ENCODE measurements at places on chromosomes 13 and 19.

GRCh38 chr13:38365661-38366060 lies 16.0 kb downstream of the UFM1 start:
- H3K36me3 ChIP-seq: peaks cover 23% of the 10 kb centered on the region
- H3K4me3 ChIP-seq: no peak overlapping the region
- DNase-seq: no peak
- no peaks in the 10 kb centered on the region for H3K27me3 ChIP-seq
- H3K27ac ChIP-seq: no peak overlapping the region

DNA sequence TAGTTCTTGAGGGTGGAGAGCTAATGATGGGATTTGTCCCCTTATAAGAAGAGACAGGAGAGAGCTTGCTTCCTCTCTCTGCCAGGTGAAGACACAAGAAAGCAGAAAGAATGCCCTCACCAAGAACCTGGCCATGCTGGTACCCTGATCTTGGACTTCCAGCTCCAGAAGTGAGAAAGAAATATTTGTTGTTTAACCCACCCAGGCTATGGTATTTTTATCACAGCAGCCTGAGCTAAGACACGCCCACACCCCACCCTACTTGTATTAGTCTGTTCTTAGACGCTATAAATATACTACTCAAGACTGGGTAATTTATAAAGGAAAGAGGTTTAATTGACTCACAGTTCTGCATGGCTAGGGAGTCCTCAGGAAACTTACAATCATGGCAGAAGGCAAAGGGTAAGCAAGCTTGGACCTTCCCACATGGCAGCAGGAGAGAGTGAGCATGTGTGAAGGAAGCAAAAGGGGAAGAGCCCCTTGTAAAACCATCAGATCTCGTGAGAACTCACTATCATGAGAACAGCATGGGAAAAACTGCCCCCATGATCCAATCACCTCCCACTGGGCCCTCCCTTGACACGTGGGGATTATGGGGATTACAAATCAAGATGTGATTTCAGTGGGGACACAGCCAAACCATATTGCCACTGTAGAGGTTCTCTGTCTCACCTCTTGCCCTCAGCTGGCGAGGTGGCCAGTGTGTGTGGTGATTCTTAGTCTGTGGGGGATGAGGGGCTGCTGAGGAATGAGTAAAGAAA lies 57.4 kb upstream of the RCBTB2 start:
- H3K4me3 ChIP-seq: no peak overlapping the region
- H3K4me1 ChIP-seq: peaks cover 1% of the 10 kb centered on the region

- peaks cover 31% of the 10 kb centered on the region for H3K4me1 ChIP-seq
- H3K4me3 ChIP-seq: no peak overlapping the region
- no peaks in the 10 kb centered on the region for H3K36me3 ChIP-seq
- DNase-seq: no peak
These were observed 21.4 kb downstream of the CFAP97D2 start for GRCh38 chr13:114200399-114200911.

- no peaks in the 10 kb centered on the region for H3K36me3 ChIP-seq
- H3K27me3 ChIP-seq: no peaks in the 10 kb centered on the region
- no peak for DNase-seq
- H3K4me3 ChIP-seq: no peak overlapping the region
- no peak overlapping the region for H3K27ac ChIP-seq
These were observed 41.1 kb downstream of the ZNF729 start for GRCh38 chr19:22327321-22327720.

- H3K36me3 ChIP-seq: no peaks in the 10 kb centered on the region
- H3K4me1 ChIP-seq: no peaks in the 10 kb centered on the region
- no peak overlapping the region for H3K4me3 ChIP-seq
- DNase-seq: no peak
These were observed 4.9 kb upstream of the CLDN10 start for GRCh38 chr13:95547531-95548167.

GRCh38 chr13:41609828-41610227 lies 152.5 kb downstream of the RGCC start:
- no peak overlapping the region for H3K4me3 ChIP-seq
- no peak for DNase-seq
- peaks cover 57% of the 10 kb centered on the region for H3K36me3 ChIP-seq
- no peaks in the 10 kb centered on the region for H3K27me3 ChIP-seq
- H3K4me1 ChIP-seq: no peaks in the 10 kb centered on the region

DNA sequence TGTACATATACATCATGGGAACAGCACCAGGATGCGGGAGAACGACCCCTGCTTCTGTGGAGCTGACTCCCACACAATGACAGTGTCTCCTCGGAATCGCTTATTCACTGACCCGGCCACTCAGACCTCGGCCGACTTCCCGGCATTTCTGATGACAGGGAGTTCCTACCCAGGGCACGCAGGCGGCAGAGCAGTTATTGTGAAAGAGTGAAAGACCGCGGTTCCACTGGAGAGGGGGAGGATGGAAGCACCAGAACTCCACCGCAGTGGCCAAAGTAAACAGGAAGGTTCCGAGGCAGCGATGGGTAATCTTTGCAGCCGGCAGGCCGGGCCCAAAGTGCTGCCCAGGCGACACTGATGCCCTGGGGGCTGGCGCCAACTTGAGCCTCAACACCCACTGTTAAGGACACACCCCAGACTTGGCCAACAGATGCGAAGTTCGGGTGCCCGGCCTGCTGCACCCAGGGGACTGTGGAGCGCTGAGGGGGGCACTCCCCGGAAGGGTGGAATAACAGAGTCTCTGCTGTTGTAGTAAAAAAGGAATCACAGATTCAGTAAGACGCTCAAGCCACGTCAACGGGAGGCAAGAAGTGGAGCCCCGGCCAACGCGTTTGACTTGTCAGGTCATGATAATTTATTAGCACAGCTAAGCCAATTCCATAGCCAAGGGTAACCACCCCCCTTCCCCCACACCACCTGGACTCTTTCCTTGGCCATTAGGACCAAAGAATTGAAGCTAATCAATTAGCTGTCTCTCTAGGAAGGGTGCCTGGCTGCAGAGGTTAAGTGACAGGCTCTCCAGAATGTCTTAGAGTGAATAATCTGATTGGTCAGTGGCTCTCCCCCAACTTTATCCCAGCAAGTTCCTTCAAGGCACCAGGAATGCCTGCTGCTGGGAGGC lies 5.8 kb downstream of the MLLT1 start:
- no peaks in the 10 kb centered on the region for H3K27me3 ChIP-seq
- H3K4me1 ChIP-seq: peaks cover 37% of the 10 kb centered on the region
- H3K36me3 ChIP-seq: peaks cover 63% of the 10 kb centered on the region
- DNase-seq: no peak

DNA sequence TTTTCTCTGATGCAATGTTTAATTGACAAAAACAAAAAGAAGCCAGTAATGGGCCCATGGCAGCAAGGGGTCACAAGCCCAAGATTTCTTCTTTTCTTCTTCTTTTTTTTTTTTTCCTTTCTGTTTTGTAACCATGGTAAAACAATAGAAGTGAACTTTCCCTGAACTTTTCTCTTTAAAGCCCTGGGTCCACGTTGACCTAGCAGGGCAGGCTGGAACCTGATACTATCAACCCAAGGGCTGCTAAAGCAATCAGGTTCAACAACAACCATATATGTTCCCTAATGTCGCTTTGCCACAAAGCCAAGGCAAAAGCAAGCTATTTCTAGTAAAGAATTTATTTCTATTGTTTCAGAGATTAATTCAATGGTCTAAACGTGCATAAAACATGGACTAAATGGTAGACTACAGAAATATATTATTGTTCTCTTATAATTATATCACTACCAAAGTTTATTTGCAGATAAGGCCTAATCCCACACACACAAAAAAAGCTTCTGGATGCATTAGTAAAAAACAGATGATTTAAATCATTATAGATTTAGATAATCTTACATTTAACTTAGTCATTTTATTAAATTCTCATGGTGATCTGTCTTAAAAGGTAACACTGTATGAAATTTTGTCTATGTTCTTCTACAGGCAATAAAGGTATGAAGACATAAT lies 153.9 kb downstream of the DACH1 start:
- no peak overlapping the region for H3K27ac ChIP-seq
- no peaks in the 10 kb centered on the region for H3K4me1 ChIP-seq
- no peaks in the 10 kb centered on the region for H3K27me3 ChIP-seq
- DNase-seq: no peak
- H3K36me3 ChIP-seq: no peaks in the 10 kb centered on the region
- H3K4me3 ChIP-seq: no peak overlapping the region

DNA sequence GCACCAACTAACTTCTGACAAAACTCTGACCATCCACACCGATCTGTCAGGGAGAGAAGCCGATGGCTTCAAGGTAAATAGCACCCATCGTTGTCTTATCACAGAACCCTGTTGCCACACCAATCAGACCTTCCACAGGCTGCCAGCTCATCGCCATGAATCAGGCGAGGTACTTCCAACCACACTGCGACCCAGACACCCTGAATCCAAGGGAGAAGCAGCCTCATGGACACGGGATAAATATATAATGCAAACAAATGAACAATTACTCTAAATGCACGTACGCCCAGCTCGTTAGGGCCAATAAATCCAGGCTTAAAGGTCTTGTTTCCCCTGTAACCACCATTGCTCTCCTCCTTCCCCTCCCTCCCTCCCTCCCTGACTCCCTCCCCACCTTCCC lies 20.8 kb downstream of the RANBP3 start:
- peaks cover 38% of the 10 kb centered on the region for H3K4me1 ChIP-seq
- no peak overlapping the region for H3K27ac ChIP-seq
- H3K36me3 ChIP-seq: peaks cover 30% of the 10 kb centered on the region
- H3K27me3 ChIP-seq: no peaks in the 10 kb centered on the region
- H3K4me3 ChIP-seq: no peak overlapping the region

DNA sequence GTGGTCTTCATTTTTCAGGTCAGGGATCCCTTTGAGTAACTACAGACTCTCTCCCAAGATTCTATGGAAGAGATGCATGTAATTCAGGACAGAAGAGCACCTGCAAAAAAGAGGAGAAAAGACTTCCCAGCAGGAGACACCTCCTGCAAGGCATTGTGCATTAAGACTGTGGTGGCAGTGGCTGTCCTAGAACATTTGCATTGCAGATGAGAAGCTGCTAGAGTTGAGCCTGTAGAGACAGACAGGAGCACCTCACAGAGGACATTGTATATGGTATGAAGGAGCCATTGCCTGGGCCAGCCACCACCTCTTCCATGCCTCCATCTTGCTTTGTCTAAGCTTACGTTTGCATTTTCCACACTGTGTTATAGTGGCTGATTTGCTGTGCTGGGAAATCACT lies 11.2 kb upstream of the MYO16 start:
- no peak for DNase-seq
- no peaks in the 10 kb centered on the region for H3K4me1 ChIP-seq
- H3K27me3 ChIP-seq: peaks cover 9% of the 10 kb centered on the region
- H3K4me3 ChIP-seq: no peak overlapping the region

DNA sequence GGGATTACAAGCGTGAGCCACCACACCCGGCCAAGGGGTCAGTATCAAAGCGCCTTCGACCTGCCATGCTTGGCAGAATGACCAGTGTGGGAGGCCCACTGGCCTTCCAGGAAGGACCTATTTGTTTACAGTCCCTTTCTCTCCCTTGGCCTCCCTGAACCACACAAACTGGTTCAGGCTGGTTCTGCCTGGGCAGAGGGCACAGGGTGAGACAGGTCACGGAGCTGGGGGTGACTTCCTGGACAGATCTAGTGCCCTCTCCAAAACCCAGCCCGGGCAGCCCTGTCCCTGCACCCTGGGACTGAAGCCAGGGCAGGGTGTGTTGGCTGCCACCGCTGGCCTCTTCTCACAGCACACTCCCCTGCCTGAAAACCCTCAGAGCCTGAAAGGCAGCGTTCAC lies 11.3 kb downstream of the PLEKHF1 start:
- H3K27me3 ChIP-seq: no peaks in the 10 kb centered on the region
- peaks cover 33% of the 10 kb centered on the region for H3K36me3 ChIP-seq
- DNase-seq: no peak
- no peak overlapping the region for H3K4me3 ChIP-seq
- peak overlapping the region; percentile 60 for H3K27ac ChIP-seq
- H3K4me1 ChIP-seq: peaks cover 57% of the 10 kb centered on the region

DNA sequence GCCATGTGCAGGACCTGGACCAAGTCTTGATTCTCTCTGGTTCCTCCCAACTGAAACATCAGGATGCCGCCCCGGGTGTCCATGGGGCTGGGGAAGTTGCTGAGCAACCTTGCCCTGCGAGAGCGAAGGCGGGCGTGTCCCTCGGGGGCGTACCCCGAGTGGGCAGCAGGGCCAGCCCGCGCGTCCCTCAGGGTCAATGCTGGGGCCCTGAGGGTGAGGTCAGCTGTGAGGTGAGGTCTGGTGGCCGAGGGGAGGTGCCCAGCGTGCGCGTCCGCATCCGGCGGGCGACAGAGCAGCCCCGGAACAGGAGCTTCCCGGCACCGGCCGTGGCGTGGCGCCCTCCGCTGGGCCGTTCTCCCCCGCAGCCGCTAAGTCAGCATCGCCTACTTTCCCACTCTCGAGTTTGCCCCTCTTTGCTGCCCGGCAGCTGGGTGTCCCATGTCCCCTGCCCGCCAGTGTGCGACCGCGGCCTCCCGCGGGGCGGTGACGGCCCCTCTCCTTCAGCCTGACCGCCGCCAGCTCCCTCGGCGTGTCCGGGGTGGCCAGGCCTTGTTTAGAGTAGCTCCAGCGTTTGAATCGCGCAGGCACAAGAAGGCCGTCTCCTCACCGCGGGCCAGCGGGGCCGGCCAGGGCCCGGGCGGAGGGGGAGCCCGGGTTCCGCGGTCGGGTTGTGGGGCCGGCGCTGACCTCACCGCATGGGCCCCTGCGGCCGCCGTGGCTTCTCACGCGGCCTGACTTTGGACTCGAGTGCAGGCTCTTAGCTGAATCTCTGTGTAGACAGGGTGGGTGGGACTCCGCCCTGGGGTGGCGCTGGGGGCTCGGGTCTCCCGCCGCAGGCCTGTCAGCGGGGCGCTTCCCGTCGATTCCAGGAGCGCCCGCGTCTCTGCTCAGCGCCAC lies 33.0 kb downstream of the GJA3 start:
- H3K27ac ChIP-seq: no peak overlapping the region
- peaks cover 22% of the 10 kb centered on the region for H3K27me3 ChIP-seq
- peak overlapping the region; percentile 54 for H3K4me3 ChIP-seq
- no peaks in the 10 kb centered on the region for H3K36me3 ChIP-seq
- DNase-seq: peak; percentile 12
- H3K4me1 ChIP-seq: peaks cover 16% of the 10 kb centered on the region

DNA sequence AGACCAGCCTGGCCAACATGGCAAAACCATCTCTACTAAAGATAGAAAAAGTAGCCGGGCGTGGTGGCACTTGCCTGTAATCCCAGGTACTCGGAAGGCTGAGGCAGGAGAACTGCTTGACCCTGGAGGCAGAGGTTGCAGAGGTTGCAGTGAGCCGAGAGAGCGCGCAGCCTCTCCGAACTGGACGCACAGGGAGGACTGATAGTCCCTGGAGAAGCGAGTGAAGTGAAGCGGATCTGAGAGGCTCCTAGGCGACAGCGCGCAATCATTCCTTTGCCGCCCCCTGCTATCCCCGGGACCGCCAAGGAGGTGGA lies 233 bp downstream of the ZNF561 start:
- H3K4me3 ChIP-seq: peak overlapping the region; percentile 51
- peaks cover 28% of the 10 kb centered on the region for H3K4me1 ChIP-seq
- H3K27ac ChIP-seq: peak overlapping the region; percentile 99
- DNase-seq: no peak

DNA sequence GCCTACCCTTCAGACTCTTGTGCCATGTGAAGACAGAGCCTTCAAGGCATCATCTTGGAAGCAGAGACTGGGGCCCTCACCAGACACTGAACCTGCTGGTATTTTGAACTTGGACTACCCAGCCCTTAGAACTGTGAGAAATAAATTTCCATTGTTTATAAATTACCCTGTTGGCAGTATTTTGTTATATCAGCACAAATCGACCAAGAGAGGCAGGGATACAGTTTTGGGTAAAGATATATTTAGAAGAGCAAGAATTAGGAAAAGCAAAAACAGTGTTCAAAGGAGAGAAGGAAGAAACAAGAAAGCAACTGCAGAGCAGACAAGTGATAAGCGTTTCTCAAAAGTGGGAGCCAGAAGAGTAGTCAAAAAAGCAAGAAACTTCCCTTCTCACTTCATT lies 600.8 kb downstream of the DCT start:
- H3K27me3 ChIP-seq: no peaks in the 10 kb centered on the region
- H3K4me1 ChIP-seq: no peaks in the 10 kb centered on the region
- DNase-seq: no peak
- H3K36me3 ChIP-seq: no peaks in the 10 kb centered on the region
